ENCODE measurements at places on chromosomes 1 and 21.

DNA sequence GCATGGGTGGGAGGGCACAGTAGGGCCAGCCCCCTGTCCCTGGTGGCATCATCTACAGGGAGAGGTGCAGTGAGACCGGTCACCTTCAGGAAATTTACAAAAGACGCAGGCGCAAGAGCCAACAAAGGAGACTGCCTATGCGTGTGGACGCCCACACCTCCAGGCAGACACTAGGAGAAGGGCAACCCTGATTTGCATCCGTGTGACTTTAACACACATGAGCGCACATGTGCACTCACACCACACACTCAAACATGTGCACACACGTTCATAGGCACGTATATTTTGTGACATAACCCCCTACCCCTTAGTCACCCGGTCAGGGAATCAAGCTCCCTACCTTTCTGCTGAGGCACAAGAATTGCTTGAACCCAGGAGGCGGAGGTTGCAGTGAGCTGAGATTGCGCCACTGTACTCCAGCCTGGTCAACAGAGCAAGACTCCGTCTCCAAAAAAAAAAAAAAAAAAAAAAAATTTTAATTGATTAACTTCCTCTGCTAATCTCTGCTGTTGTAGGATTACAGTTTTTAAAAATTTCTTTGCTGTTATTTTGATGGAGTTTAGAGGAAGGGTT, 84.7 kb upstream of the SLC25A33 start:
- H3K27me3 ChIP-seq, result no peaks in the 10 kb centered on the region
- no peak for DNase-seq
- H3K36me3 ChIP-seq, result no peaks in the 10 kb centered on the region
- H3K4me1 ChIP-seq, result no peaks in the 10 kb centered on the region

DNA sequence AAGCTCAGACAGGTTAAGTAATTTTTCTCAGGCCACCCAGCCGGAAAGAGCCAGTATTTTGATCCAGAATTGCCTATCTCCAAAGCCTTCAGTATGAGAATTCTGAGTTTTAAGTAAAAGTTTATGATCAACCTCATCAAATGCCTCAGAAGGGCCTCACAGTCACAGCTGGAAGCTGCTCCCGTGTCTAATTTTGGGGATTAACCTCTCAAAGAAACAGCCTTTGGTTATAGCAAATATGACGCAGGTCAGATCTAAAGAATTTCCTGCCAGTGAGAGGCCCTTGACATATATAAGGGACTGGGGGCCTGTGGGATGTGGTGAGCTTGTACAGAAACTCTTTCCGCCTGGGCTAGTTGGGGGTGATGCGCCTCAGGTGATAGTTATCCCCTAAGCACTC, 2.3 kb downstream of the EXTL1 start:
- no peak for DNase-seq
- no peak overlapping the region for H3K4me3 ChIP-seq
- no peak overlapping the region for H3K27ac ChIP-seq
- H3K27me3 ChIP-seq, result no peaks in the 10 kb centered on the region

DNA sequence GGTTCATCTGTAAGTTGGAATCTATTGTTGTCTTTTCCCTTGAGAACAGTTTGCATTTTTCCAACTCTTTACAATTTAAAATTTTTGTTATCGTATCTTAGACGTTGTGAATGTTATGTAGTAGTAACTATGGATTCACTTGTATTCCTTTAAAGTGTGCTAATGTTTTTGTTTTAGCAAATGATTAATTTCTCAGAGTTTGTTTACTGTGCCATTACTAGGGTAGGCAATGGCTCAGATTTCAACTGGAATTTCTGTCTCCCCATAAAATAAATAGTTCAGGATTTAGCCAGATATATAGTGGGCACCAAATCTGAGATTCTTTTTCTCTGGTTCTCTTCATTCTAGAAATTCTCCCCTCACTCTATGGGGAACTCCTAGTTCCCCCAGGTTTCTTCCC, 896.5 kb downstream of the PLA2G4A start:
- no peak overlapping the region for H3K4me3 ChIP-seq
- DNase-seq, result no peak
- no peak overlapping the region for H3K27ac ChIP-seq
- H3K4me1 ChIP-seq, result no peaks in the 10 kb centered on the region
- no peaks in the 10 kb centered on the region for H3K36me3 ChIP-seq
- no peaks in the 10 kb centered on the region for H3K27me3 ChIP-seq

GRCh38 chr1:181112071-181112929, 23.8 kb downstream of the IER5 start:
- no peaks in the 10 kb centered on the region for H3K36me3 ChIP-seq
- DNase-seq, result no peak
- no peaks in the 10 kb centered on the region for H3K4me1 ChIP-seq
- peaks cover 3% of the 10 kb centered on the region for H3K27me3 ChIP-seq

DNA sequence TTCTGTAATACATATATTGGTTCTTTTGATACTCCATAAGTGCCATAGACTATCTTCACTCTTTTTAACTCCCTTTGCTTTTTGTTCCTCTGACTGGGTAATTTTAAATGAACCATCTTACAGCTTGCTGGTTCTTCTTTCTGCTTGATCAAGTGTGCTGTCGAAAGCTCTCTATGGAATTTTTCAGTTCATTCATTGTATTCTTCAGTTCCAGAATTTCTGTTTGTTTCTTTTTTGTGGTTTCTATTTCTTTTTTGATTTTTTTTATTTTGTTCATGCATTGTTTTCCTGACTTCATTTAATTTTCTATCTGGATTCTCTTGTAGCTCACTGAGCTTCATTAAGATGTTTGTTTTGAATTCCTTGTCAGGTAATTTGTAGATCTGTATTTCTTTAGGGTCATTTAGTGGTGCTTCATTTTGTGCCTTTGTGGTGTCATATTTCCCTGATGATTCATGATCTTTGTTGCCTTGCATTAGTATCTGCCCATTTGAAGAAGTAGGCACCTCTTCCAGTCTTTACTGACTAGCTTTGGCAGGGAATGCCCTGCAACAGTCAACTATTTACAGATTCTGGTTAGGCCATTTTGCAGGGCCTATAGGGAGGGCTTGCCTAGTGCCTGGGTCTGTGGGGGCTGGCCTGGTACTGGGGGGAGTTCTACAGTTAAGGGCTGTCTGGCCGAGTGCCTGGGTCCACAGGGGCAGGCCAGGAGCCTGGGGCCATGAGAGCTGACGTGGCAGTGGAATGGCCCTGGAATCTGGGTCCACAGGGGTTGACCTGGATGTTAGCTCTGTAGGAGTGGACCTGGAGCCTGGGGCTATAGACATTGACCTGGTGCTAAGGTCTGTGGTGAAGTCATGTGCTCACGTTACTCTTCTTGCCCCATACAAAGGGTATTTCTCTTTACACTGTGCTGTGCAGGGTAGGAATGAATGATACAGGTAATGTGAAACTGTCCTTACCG, 89.7 kb downstream of the MAGI3 start:
- no peaks in the 10 kb centered on the region for H3K27me3 ChIP-seq
- no peak overlapping the region for H3K4me3 ChIP-seq
- DNase-seq, result no peak

Measured in naive thymus-derived CD4-positive, alpha-beta T cell (primary cell).